ENCODE measurements at places on chromosomes 1 and 21. TPM values are rescaled to one million over a fixed set of nuclear protein-coding genes. Genes with fewer than 3 reads are reported as not detected.
A peak's percentile ranks its signal among the peaks of the same experiment; 100 is the strongest.

- no peak for DNase-seq
These were observed 45.6 kb upstream of the ACTRT2 start for GRCh38 chr1:2975466-2976179.

GRCh38 chr21:16193496-16194094, 463.8 kb downstream of the USP25 start:
- no peak for DNase-seq

The DNAJC6 gene
- 6.6 TPM for polyA plus RNA-seq

GRCh38 chr1:67831850-67832513, 1.3 kb downstream of the GNG12 start:
- peak; percentile 68 for DNase-seq

The KRTAP12-2 gene
- polyA plus RNA-seq, result not detected

DNA sequence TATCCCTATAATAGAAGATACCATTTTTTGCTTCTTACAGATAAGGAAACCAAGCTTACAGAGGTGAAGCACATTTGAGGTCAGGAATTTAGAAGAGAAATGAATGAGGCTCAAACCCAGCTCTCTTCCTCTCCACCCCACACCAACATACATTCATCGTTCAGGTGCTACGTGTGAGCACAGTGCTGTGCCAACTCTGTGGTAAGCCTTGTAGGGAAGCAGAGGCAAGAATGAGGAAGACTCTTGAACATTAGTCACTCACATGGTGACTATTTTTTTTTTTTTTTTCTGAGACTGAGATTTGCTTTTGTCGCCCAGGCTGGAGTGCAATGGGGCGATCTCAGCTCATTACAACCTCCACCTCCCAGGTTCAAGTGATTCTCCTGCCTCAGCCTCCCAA, 314.0 kb downstream of the NTNG1 start:
- no peak for DNase-seq

The SH3GLB1 gene
- polyA plus RNA-seq, result 88.2 TPM

DNA sequence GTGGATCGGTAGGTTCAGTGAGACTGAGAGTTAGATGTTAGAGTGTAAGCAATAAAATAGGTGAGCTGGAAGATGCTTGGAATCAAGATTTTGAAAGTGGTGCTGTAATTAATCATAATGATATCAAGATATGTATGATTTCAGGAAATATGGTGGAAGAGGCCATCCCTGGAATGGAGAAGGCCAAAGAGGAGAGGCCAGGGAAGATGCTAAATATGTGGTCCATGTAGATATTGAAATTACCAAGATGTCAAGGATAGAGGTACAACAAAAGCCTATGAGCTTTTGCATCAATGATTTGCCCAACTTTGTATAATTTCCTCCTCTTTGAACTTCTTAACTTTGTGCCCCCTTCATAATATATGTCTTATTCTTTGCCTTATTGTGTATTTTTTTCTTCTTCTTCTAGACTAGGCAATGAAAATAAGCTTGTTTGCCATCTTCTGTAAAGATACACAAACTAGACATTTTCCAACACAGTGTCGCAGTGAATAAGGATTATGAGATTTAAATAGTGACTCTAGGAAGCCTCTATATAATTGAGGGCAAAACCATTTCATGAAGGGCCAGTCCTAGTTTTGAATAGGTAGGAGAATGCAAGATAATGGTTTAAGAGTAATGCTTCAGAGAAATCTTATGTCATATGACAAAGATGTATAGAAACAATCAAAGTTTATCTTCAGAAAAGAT, 8.9 kb downstream of the PTGS2 start:
- DNase-seq, result no peak

The LCE1D gene
- polyA plus RNA-seq, result not detected
